ENCODE measurements at places on chromosomes 4 and X. TPM values are rescaled to one million over a fixed set of nuclear protein-coding genes. Genes with fewer than 3 reads are reported as not detected.

Gene SRPX2
- total RNA-seq = 11.4 TPM

Gene SUPT20HL2
- total RNA-seq = not detected

Gene TKTL2
- total RNA-seq = not detected

GRCh38 chr4:126718136-126718535, 914.6 kb upstream of the INTU start:
- no peak overlapping the region for H3K4me3 ChIP-seq
- no peak overlapping the region for H3K27ac ChIP-seq
- no peaks in the 10 kb centered on the region for H3K36me3 ChIP-seq
- DNase-seq = no peak
- H3K4me1 ChIP-seq = no peaks in the 10 kb centered on the region

- H3K4me1 ChIP-seq = no peaks in the 10 kb centered on the region
- DNase-seq = no peak
- no peak overlapping the region for H3K4me3 ChIP-seq
Measured at GRCh38 chrX:34810364-34810763, 132.2 kb upstream of the FAM47B start.

Measured in adrenal gland (tissue), 19 donors.